Dorsolateral prefrontal cortex (tissue), 122 donors: ENCODE measurements at places on chromosomes 7 and 10.

- no peak for DNase-seq
Measured at GRCh38 chr10:58576751-58577436, 64.2 kb downstream of the BICC1 start.

GRCh38 chr7:137625197-137625596 lies 221.6 kb downstream of the DGKI start:
- no peak for DNase-seq

DNA sequence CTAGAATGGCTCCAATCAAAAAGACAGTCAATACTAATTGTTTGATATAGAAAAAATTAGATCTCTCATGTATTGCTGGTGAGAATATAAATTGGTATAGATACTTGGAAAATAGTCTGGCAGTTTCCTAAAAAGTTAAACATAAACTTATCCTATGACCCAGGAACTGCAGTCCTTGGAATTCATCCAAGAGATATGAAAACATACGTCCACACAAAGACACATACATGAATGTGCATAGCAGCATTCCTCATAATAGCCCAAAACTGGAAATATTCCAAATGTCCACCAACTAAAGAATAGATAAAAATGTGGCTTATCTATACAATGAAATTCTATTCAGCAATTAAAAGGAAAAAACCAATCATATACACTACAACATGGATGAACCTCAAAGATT lies 128.4 kb downstream of the ZFAND4 start:
- no peak for DNase-seq

DNA sequence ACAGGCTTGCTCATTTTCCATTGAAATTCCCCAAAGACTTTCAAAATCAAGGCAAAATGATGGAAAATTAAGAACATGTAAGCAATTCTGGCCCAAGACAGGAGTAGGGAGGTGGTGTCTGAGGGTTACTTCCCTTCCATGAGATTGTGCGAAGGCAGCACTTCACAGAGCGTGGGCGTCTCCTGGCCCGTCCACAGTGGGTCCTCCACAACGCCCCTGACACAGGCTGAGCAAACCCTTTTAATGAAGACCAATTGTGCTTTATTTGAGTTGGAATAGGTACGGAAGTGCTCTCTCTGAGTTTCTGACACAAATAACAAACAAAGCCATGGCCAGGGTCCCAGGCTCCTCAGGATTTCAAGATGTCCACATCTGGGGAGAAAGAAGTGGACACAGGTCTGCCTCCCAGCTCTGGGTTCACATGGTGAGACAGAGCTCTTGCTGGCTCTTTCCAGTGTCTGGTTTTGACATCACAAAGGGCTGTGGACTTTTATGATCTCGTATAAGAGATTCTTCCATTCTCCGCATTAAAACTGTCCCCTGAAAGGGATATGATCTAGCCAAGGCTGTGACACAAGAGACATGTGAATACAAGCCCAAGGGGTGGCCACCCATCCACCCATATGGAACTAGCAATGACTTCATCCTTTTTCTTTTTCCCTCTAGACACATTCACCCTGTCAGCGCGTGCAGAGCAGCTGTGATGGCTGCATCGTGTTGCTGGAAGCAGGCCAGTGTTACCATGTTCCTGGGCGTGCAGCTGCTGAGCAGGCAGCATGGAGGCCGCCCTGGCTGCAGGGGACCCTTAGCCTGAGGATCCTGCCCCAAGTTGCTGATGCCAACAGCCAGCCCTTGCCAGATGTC lies 145.6 kb downstream of the ADAM12 start:
- DNase-seq = peak; percentile 78

DNA sequence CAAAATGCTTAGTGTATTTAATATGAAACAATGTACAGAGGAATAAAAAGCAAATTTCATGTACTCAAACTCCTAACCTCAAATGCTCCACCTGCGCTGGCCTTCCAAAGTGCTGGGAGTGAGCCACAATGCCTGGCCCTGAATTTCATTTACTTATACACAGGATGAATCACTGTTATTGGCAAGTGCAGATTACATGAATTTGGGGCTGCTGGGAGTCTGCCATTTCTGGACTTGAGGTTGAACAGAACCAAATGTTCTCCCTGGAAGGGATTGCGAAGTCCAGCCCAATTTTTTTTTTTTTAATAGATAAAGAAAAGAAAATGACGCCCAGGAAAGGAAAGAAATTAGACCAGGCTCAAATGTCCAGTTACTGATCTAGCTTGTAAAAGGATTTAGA lies 6.8 kb upstream of the CSTF2T start:
- no peak for DNase-seq

GRCh38 chr7:148253629-148254028 lies 336.9 kb upstream of the C7orf33 start:
- no peak for DNase-seq

DNA sequence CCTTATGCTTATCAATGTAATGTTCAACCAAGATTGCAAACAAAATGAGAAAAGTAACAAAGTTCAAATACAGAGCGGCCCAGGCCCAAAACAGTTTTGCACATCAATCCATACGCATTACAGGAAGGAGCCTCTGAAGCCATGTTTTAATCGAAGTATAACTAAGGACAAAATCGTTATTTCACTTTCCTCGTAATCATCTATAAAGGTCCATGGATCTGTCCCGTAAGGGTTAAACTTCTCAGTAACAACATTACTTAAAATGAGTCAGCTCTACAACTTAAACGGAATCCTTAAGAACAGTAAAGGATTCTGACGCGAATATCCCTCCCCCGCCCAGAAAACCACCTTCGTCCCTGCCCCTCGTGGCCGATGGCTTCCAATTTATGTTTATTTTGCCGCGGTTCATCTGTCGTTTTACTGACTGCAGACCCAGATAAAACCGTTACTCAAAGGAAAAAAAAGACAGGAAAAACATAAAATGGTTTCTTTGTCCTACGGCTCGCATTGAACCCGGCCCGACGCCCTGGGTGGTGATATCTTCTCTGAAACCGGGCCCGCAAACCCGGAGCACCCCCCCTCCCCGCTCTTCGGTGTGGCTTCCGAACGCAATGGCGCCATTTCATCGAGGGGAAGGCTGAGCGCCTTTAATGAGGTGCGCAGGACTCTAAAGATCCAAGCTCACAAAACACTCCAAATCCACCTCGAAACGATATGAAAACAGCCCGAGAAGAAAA lies 1.1 kb downstream of the HNRNPA2B1 start:
- DNase-seq = peak; percentile 47

DNA sequence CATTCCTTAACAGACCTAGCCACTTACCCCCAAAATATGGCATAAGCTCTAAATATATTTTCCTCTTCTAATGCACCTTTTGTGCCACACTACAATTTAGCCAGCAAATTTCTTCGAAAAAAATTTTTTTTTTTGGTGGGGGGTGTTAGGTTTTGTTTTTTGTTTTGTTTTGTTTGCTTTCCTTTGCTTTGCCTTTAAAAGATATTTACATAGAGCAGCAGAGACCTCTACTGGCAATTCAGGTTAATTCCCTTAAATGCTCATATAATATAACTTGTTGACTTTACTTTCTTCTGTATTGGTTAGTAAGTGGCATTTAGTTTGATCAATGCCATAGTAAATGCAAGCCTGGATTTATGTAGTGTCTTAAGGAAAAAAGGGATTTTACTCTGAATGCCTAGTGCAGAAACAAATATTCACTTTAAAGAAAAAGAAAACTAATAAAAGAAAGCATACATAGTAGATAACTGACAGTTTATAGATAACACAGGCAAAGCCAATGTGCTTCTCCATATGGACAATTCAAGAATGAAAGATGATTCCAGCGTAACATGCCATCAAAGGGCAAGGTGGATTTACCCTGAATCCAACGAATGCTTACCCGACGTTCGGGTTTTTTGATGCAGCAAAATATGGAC lies 1250.6 kb downstream of the GATA3 start:
- no peak for DNase-seq

GRCh38 chr10:99659868-99660366 lies 608 bp downstream of the ENTPD7 start:
- DNase-seq = no peak

DNA sequence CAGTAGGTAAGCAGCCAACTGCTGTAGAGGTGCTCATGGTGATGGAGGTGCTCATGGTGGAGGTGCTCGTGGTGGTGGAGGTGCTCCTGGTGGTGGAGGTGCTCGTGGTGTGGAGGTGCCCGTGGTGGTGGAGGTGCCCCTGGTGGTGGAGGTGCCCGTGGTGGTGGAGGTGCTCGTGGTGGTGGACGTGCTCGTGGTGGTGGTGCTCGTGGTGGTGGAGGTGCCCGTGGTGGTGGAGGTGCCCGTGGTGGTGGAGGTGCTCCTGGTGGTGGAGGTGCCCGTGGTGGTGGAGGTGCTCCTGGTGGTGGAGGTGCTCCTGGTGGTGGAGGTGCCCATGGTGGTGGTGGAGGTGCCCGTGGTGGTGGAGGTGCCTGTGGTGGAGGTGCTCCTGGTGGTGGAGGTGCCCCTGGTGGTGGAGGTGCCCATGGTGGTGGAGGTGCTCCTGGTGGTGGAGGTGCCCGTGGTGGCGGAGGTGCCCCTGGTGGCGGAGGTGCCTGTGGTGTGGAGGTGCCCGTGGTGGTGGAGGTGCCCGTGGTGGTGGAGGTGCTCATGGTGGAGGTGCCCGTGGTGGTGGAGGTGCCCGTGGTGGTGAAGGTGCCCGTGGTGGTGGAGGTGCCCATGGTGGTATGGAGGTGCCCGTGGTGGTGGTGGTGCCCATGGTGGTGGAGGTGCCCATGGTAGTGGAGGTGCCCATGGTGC lies 517.3 kb downstream of the PTPRN2 start:
- no peak for DNase-seq
